AG10803 (cell line): ENCODE measurements at places on chromosomes 16 and 17.
A peak's percentile ranks its signal among the peaks of the same experiment; 100 is the strongest.

DNA sequence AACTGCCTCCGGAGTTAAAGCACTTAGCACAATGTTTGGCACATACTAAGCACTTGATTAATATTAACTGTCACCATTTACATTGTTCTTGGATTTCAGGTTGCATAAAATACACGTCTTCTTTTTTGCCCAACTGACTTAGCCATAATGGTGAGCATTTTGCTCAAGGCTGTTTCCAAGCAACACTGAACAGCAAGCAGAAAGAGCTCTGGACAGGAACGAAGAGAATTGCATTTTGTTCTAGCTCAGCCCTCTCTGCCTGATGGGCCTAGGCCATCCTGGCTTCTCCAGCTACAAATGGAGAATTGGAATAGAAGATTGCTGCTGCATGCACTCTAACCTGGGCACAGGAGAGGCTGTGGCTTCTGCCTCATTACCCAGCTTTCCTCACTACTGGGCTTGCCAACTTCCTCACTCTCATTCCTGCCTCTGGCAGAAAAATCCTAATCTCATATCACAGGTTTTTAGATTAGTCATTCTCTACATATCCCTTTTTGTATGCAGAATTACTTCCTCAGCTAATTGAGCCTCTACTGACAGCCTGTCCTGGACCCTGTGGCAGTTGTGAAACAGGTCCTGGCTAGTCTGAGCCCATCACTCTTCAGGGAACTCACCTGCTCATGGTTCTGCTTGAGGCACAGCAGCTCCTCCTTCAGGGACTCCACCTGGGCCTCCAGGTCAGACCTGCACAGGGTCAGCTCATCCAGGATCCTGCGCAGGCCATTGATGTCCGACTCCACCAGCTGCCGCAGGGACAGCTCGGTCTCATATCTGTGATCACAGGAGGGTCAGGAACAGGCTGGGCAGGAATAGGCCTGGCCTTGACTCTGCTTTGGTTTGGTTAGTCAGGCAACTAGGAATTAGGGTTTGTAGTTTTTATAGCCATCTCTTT is 2.5 kb downstream of the KRT33A start:
- DNase-seq, result no peak

DNA sequence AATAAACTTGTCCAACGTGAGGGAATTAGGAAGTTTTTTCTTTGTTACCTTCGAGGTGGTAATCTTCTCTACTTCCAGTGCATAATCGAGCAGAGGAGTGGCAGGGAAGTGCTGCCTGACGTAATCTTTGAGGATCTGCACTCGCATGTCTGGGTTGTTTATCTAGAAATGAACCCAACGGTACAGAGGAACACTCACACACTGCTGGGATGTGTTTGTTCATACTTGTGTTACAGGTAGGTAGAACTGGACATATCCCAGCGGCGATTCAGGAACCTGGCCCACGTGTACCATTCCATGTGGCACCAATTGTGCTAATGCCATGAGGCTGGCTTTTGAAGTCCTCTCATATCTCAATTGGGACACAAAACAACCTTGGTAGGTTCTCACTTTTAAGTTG is 4.2 kb upstream of the KLHL11 start:
- DNase-seq, result no peak

GRCh38 chr16:30665155-30665829 is 7.1 kb downstream of the FBRS start:
- no peak for DNase-seq

DNA sequence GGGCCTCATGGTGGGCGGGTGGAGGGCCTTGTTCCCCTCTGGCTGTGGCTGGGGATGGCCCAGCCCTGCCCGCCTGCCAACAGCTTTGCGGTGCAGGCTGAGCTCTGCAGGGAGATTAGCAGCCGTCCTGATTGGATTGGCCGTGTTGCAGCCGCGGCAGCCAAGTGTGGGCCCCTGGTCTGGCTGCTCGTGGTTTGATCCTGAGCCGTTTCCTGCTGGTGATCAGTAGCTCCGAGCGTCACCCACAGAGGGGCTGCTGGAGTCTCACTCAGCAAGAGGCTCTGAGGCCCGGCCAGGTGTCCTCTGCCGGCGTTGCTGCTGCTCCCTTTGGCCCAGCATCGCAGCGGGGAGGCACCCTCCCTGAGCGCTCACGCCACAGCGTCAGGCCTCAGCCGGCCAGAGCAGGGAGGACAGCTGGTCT is 32.5 kb downstream of the BAIAP2 start:
- no peak for DNase-seq

DNA sequence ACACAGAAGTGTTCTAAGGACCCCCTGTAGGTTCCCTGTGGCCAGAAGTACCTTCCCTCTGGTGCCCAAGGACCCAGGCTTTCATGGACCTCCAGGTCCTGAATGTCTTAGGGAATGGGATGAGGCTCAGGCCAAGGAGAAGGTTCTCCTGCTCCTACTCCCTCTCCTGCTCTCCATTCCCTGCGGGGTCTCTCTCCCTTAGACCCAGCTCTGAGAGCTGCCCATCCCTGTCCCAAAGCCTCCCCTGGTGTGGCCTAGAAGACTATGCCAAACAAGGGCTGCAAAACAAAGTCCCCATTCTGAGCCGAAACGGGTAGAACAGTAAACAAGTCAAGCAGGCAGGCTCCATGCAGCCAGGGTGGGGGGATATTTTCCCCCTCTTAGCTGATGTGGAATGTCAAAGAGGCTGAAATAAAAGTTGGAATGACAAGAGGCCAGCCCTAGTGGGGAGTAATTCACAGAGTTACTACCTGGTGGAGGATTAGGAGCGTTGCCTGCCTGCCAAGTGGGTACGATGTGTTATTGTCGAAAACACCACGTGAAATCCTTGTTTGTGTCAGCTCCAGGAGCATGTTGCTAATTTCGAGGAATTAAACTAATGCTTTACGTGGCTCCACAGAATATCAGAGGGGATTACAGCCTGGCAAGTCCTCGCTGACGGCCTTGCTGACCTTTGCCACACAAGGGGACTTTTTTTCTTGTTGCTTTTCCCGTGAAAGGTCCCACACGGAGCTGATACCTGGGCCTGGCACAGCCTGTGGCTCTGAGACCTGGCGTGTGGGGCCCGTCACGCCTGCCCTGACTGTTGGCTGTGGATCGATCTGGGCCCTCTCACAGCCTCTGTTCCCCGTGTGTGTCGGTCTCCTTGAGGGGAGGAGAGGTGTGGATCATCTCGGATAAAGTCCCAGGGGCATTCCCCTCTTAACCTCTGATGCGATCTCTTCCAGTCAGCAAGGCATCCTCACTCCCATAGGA is 2.9 kb downstream of the WFIKKN2 start:
- DNase-seq, result no peak

- no peak for DNase-seq
Measured at GRCh38 chr16:4788910-4789309, 765 bp upstream of the SEPTIN12 start.

DNA sequence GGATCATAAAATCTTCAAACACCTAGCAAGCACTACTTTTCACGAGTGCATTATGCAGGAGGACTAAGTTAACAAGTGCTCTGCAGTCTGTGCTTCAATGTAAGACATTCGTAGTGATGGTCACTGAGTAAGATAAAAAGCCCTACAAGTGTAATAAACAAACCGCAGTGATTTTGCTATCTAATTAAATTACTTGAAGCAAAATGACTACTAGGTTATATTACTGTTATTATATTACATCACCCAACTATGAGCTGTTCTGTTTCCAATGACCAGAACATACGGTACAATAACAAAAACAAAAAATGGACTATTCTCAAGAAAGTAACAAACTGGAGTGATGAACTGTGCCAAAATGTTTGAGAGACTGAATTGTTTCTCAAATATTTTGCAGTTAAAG is 11.2 kb downstream of the KLHL10 start:
- DNase-seq, result no peak

GRCh38 chr16:81832801-81833547 is 53.9 kb downstream of the PLCG2 start:
- DNase-seq, result no peak

DNA sequence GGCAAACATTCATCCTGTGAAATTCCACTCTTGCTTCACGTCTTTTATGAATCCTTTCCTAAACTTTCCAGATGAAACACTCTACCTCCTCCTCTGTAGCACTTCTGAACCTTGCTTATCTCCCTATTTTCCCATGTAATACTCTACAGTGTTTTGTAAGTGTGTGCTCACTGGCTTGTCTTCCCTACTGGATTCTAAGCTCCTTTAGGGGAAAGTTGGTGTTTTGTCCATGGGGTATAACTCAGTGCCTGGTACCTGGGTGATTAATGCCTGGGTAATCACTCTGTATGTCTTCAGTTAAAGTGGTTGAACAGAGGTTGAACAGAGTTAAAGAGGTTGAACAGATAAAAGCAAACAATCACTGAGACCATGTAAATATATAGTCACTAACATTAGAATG is 3.8 kb upstream of the KAT7 start:
- DNase-seq, result no peak

GRCh38 chr17:81291662-81292061 is 3.4 kb downstream of the SLC38A10 start:
- peak; percentile 51 for DNase-seq

GRCh38 chr17:44585315-44585714 is 28.0 kb downstream of the FZD2 start:
- DNase-seq, result no peak

- no peak for DNase-seq
Measured at GRCh38 chr17:1216217-1217088, 36.7 kb upstream of the ABR start.

GRCh38 chr16:66131156-66131807 is 235.2 kb upstream of the CDH5 start:
- peak; percentile 42 for DNase-seq

GRCh38 chr16:47037396-47037745 is 63.9 kb upstream of the DNAJA2 start:
- no peak for DNase-seq

- peak; percentile 92 for DNase-seq
Measured at GRCh38 chr16:1351582-1352362, at the start of the genes GNPTG and TSR3. GNPTG (plus strand) TSS chr16:1351931; CDS start chr16:1351966, 35 bp downstream. TSR3 (minus strand) TSS chr16:1351878; CDS start chr16:1351804, 74 bp downstream.

- no peak for DNase-seq
Measured at GRCh38 chr17:16415031-16415924, at the start of gene TRPV2. TRPV2 (plus strand) TSS chr17:16415571; CDS start chr17:16417669, 2,098 bp downstream.

DNA sequence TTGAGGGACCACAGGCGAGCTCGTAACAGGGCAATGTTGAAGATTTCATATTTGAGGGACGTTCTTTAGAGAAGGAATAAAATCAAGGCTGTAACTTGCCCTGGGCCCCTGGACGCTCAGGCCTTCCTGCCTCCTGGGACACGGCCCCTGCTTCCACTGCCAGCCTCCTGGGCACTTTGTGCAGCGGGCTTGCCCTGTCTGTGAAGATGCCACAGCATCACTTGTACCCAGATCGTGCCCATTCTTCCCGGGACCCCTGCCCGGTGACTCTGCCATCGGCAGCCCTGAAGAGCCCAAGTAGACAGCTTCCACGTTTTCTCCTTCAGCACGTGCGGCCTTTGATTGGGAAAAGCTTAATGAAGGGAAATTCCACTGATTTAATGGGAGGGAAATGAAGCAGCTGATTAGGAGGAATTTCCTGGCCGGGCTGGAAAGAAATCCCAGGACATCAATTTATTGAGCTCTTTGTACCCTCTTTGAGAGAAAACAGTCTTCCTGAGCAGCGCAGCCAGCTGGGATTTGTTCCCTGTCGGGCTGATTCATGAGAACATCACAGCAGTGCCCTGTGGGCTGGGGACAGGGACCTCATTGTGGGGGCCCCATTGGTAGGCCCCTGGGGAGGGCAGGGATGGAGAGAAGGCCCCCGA is 71.5 kb downstream of the CRISPLD2 start:
- DNase-seq, result no peak

GRCh38 chr16:89119166-89119621 is 25.5 kb downstream of the ACSF3 start:
- DNase-seq, result no peak
